ENCODE measurements at places on chromosomes 3 and 15.

DNA sequence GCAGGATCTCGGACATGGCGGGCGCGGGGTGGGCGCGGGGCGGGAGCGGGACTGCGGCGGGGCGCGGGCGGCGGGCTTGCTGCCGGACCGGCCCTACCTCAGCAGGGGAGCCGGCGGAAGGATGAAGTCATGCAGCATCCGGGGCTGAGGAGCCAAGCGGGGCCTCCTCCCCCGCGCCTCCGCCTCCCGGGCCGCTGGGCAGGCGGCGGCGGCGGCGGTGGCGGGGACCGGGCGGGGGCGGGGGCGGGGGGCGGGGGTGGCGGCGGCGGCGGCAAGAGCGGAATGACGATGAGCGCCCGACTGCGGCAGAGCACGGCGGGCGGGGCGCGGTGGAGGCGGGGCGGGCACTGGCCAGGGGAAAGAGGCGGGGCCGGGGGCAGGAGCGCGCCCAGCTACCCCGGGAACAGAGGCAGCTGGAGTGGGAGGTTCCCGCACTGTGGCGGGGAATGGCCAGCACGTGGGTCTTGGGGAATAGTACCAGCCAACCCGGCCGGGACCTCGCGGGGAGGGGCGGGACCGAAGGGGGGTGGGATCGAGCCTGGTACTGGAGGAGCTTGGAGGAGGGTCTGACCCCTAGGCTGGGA lies at the start of gene CAMK2N2:
CAMK2N2 (minus strand) TSS at position 284 of the 584 bp plus-strand sequence; CDS start at position 16, 268 bp downstream.
- no peak for DNase-seq

GRCh38 chr3:133927540-133928066 lies 31.9 kb upstream of the RAB6B start:
- peak; percentile 17 for DNase-seq

- no peak for DNase-seq
These were observed 349 bp downstream of the PLXNA1 start for GRCh38 chr3:126983276-126983652.

DNA sequence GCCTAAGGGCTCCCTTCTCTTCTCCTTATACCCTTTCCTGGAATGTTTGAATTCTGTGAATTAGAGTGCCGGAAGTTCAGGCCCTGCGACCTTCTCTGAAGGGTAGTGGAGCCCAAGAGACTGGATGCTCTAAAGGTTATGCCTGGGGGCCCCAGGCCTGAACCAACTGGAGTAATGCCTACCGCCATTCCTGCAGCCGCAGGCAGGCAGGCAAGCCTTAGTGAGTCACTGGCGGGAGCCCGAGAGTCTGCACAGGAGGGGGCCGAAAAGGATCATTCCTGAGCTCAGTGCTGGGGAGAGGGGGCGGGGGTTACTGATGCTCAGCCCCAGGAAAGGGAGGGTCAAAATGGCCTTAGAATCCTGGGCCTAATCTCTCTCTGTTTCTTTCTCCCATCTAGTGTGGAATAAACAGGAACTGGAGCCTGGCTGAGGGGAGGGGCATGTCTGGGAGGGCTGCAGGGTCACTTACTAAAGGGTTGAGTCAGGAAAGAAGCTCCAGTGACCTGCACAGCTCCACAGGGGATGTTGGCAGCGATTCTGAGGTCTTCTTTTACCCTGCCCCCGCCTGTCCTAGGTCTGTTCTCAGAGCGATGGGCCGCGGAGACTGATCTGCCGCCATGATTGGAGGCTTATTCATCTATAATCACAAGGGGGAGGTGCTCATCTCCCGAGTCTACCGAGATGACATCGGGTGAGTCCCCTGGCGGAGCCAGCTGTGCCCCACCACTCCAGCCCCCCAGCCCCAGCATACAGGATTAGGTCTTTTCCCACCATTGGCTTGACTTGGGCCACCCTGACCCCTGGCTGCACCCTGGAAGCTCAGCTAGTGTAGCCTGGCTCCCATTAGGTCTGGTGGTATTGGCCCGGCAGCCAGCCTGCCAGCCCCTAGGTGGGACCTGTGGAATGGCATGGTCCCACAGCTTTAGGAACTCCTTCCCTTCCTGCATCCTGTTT lies 2.0 kb downstream of the AP2M1 start:
- DNase-seq, result no peak

DNA sequence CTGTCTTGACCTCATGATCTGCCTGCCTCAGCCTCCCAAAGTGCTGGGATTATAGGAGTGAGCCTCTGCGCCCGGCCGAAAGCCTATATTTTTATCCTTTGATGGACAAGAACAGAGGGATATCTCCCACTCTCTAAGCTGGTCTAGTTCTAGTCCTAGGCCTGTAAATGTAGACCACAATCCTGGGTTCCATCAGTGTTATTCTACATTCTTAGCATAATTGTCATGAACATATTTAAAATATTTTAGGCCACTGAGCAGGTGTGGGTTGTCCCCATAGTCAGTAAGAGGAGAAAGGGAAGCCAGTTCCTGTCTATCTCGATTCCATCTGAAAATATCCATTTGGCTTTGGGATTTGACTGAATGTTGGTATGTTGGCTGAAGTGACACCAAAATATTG lies 118.1 kb downstream of the EBLN2 start:
- no peak for DNase-seq
